Fibroblast of skin of scalp (primary cell): ENCODE measurements at places on chromosomes 2 and 18.

GRCh38 chr2:119106301-119106897 is 52.2 kb downstream of the C1QL2 start:
- peak; percentile 56 for DNase-seq

DNA sequence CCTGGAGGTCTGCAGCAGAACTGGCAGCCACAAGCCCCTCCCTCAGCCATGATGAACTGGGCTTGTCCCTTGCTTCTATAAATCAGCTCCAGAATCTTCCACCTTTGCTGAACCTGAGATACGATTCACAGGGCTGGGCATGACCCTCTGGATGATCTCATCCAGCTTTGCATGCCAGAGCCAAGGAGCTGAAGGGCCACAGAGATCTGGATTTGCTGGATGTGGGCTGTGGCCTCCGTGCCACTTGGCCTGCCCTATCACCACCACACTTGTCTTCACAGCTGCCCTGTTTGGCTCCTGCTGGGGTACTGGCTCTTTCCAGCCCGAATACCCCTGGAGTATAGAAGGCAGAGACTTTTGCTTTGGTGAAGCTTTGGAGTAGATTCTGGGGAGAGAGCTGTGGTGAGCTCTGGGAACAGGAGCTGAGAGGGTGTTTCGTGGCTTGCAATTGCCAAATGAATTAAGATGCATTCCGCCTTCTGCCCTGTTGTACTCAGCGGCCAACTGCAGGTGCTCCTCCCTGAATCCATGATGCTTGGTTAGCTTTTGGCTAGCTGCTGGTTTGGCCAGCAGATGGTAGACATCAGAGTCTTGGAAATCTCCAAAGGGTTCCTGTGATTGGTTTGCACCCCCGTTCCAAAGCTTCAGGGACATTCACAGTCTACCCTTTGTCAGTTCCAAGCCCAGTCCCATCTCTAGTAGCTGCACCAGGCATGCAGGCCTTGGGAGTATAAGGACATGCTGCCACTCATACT is 30.9 kb upstream of the GIGYF2 start:
- no peak for DNase-seq

DNA sequence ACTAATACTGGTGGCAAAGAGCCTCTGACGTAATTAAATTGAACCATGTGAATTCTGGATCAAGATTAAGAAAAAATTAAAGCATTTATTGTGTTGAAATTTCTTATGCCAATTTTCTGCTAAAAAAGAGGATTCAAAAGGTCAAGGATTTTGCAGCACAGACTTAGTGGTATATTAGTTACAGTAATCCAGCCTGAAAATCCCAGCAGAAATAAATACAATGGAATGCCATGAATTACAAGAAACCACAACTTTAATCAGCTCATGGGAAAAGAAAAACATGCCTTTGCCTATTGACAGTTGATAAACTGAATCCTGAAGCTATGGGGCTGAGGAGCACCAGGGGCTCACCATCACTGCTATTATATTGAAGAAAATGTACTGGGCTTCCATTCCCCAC is 114.8 kb upstream of the SATB2 start:
- DNase-seq: peak; percentile 17

GRCh38 chr18:45254709-45255082 is 360.6 kb upstream of the SLC14A2 start:
- peak; percentile 51 for DNase-seq

GRCh38 chr18:71040161-71040560 is 751.3 kb downstream of the SOCS6 start:
- no peak for DNase-seq

DNA sequence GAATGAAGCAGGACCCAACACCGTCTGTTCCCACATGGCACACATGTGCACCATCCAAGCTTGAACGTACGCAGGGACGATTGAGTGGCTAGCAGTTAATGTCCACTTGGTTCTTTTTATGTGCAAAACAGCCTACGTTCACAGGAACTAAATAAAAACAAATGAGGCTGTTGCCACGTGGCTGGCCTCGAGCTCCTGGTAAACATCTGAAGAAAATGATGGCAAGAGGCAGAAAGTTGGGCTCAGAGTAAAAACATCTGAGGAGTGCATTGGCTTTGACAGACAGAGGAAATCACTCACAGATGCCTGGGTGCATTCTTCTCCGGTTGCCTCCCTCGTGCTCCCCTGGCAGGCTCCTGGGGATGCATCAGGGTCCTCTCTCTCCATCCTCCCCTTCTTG is 177.9 kb downstream of the NRP2 start:
- peak; percentile 46 for DNase-seq

GRCh38 chr2:181918188-181918587 is 26.7 kb downstream of the ITPRID2 start:
- DNase-seq: no peak

DNA sequence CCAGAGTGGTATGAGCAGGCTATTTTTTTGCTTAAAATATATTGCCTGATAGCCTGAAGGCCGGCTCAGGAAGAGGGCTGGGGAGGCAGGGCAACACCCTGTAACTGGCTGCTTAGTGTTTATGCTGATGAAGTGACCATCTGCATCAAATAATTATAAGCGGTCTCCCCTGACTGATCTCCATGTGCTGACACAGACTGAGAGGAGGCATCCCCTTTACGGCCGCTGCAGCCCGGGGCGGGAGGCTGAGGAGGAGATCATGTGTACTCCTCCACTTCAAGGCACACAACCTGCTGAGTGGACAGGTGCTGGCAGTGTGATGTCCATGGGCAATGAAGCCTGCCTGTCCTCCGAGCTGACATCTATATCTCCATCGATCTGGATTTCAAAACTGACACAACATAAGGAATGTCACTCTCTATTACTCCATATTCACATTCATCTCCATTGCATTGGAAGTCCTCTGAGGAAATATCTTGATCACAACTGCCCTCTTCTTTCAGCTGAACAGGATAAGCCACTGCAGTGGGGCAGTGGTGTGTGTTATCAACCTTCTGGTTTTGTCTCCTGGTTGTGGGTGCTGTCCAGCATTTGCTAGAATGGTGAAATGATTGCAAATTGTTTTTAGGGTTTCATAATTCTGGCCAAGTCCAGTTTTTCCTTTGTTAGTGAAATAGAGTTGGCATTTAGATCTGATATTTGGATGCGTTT is 143.5 kb downstream of the AQP4 start:
- DNase-seq: no peak

GRCh38 chr18:79523736-79524180 is 128.0 kb downstream of the NFATC1 start:
- no peak for DNase-seq

GRCh38 chr2:150548527-150548926 is 61.1 kb upstream of the RND3 start:
- DNase-seq: peak; percentile 47

- DNase-seq: no peak
These were observed 49.2 kb upstream of the PPP1CB start for GRCh38 chr2:28702415-28702861.

DNA sequence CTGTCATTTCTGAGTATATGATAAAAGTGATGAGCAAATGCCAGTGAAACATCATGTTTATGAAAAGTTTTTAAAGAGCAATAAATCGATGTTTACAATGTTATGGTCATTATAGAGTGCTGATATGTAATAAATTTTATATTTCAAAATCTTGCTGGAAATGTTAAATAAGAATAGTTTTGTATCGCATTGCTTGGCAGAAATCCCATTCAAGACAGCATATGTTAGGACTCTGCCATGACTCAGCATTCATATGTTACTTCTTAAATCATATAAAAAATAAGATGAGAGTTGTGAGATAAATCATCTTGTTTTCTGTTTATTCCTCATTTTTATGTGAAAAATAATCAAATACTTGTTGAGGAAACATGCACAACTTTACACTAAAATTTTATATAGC is 949.9 kb upstream of the NRXN1 start:
- DNase-seq: peak; percentile 73

- DNase-seq: no peak
These were observed at the start of gene ERBB4 for GRCh38 chr2:212538305-212539071. Gene ERBB4, minus strand, starts transcription at chr2:212538802. Its CDS starts 272 bp downstream, at chr2:212538530.

- no peak for DNase-seq
These were observed 629.6 kb upstream of the FANCL start for GRCh38 chr2:58870704-58871103.

DNA sequence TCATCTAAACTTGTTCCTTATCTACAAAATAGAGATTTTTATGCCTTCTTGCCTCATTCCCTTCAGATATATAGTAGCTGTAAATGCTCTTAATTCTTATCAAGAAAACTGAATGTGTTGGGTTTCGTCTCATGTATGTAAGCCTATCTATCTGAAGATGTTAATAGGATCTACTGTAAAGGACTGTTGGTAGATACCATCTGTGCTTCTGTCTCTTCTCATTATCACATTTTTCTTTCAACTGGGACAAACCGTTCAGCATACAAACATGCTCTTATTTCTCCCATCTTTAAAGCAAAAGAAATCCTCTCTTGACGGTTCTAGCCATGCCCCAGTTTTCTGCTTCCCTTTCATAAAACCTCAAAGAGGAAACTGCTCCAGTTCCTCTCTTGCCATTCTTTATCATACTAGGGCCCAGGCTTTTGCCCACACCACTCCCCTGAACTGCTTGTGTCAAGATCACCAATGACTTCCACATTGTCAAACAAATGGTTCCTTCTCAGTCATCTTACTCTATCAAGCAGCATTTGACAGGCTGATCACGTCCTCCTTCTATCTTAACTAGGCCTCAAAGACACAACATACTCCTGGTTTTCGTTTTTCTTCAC is 88.7 kb downstream of the ARHGEF33 start:
- no peak for DNase-seq

DNA sequence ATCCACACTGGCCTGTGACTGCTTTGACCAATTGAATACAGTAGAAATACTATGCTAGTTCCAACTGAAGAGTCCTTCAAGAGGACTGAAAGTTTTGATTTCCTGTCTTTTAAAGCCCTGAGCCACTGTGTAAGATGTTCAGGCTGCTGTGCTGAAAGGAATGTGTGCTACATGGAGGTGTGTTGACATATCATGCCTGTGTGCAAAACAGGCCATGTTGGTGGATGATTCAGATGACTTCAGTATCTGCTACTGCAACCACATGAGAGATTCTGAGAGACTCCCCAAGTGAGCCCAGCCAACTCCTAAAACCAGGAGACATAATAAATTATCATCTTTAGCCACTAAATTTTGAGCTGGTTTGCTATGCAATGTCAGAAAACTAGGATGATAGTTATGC is 662.9 kb downstream of the ZEB2 start:
- DNase-seq: peak; percentile 25

DNA sequence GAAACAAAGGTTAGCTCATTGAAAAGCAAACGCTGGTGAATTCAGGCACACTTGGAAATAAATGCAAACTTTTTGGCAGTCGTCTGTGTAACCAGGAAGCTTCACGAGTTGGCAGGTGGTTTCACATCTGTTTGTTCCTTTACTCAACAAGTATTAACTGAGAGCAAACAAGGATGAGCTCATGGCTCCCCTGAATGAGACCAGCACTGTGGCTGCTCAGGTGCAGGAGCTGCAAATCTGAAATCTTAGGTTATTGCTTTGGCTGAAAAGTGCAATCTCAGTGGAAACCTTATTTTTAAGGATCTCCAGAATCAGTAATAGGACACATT is 46.3 kb downstream of the SH3RF3 start:
- DNase-seq: no peak

DNA sequence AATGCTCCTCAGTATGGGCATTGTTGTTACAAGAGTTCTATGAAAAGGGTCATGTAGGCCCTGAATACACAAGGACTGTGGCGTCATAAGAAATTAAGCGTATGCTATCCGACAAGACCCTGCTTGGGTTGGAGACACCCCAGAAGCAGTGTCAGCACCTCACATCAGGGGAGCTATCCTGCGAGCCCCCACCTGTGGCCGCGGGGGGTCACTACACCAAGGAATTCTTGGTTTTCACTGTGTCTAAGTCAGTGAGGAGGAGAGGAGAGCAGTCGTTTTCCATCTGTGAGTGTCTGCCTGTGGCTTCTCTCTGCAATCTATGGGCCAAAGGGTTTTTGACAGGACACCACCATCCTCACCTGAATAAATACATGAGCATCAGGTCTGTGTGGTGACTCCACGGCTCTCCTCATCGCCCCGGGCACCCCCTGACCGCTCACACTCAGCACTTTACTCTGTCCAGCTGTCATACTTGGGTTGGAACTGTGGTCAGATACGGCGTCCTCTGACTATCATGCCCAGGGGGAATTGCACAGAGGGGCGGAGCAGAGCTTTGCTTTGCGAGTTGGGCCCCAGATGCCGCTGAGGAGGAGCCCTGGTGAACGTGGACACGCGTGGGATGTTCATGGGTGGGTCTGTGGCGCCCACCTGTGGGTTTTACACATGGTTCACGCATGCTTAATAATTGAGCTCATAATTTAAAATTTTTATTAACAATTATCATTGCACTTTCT is 235.5 kb downstream of the MYT1L start:
- DNase-seq: no peak
